ENCODE measurements at places on chromosomes 5 and 9. TPM values are rescaled to one million over a fixed set of nuclear protein-coding genes. Genes with fewer than 3 reads are reported as not detected.

- DNase-seq: peak; percentile 61
Measured at GRCh38 chr9:96417661-96418082, 498 bp downstream of the ZNF367 start.

DNA sequence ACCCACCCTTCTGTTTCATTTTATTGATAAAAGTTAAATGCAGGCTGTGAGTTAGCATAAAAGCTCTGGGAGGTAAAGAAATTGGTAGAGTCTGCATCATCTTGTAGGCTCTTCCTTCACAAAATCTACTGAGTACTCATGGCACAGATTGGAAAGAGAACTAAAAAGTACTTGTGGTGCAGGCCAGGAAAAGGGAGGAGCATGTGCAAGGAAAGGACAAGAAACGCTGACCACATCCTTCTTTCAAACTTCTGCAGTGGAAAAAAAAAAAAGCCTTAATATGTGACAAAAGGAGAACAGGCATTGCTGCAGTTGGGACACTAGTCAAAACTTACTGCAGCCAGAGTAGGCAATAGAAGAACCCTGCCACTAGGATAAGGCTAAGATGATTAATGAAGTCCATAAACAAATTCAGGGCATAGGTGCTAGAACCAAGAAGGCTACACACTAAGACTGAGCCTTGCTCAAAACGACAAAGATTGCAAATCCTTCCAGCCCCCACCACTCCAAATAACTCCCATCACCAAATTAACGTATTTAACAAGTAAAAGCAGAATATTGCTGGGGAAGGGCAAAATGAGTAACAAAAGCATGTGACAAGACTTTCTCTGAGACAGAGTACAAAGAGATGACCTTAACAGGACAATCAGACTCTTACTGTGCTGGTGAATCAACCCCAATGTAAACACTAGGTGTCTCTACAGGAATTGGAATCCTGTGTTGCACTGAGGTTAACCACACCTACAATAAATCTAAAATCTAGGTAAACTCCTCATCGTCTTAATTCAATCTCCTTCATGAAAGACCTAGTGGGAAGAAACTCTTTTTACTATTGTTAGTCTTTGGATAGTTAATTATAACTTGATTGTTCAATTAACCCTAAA, 1024.8 kb downstream of the TLE1 start:
- DNase-seq: no peak

Gene DIPK1B
- total RNA-seq: 13.6 TPM

GRCh38 chr5:78361631-78361993, 1.2 kb downstream of the SCAMP1 start:
- DNase-seq: no peak

DNA sequence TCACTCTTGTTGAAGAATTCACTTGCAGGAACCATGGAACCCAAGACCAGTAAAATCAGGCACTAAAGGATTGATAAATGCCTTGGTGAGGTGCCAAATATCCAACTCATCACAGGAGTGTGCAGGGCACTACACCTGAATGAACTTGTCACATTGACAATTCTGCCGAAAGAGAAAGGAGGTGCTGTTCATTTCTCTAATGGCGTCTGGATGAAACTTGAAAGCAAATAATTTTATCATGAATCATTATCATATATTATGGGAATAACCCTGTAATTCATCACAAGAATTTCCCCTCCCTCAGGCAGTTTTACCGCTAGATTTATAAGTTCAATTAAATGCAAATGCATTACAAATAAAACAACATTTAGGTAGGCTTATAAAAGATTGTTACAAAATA, 360.0 kb downstream of the GLIS3 start:
- no peak for DNase-seq

DNA sequence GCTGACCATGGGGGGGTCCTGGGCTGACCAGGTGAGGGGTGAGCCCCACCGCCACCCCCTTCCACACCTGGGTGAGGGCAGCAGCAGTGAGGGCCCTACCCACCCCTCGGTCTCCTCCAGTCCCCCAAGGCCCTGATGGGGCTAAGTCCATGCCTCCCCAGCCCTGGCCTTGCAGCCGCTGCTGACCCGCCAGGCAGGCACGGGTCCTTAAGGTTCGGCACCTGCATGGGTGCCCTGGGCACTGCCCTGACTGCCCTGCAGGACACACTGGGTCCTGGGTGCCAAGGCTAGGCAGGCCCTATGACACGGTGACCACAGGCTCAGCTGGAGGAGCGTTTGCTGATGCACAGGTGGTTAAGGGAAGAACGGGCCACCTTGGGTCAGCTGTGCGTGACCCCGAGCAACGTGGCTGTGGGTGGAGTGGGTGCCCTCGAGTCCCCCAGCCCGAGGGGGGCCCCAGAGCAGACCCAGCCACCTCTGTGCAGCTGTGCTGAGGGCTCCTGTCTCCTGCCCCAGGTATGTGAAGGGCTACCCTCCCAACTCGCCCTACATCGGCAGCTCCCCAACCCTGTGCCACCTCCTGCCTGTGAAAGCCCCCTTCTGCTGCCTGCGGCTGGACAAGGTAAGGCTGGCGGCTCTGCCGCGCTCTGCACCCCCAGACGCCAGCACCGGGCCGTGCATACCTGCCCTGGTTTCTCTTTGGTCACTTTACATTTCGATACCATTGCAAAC, 73.0 kb downstream of the KCNT1 start:
- no peak for DNase-seq

Gene CCDC192
- not detected for total RNA-seq

Gene NDUFA8
- total RNA-seq: 26.9 TPM

DNA sequence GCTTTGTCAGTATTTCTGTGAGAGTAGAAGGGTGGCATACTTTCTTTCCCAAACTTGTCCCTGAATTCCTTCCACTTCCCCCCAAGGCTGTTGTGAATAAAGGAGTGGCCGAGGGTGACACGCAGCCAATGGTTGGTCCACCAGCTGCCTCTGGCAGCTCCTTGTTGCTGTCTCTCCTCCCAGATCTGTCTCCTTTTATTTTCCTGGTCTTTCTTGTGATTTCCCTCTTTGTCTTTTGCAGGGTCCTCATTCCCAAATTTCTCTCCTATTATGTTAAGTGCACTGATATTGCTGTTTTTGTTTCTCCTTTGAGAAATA, 137.5 kb upstream of the HMHB1 start:
- no peak for DNase-seq

- no peak for DNase-seq
Measured at GRCh38 chr9:113381909-113382411, 5.2 kb upstream of the HDHD3 start.

Gene PDE8B
- total RNA-seq: 42.6 TPM

DNA sequence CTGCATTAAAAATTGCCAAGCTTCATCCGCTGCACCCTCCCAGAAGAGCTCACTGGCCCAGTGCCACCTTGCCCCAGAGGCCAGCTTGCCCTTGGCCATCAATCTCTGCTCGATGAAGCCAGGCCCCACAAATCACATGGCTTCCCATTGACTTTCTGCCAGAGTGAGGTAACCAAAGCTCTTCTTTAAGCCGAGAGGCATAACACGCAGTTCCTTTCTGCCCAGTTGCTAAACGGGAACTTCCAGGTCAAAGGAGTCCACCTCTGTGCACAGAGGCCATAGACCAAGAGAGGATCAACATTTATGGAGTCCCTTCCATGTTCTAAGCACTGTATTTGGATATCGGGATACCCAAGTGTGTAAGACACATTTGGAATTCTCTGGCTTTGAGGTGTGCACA, 208.8 kb downstream of the KIF4B start:
- DNase-seq: no peak

GRCh38 chr5:147966326-147966725, 60.0 kb upstream of the C5orf46 start:
- no peak for DNase-seq

GRCh38 chr9:13971966-13972655, 341.8 kb downstream of the NFIB start:
- DNase-seq: no peak

GRCh38 chr5:58872670-58873273, 289.9 kb downstream of the RAB3C start:
- DNase-seq: no peak
